Stimulated activated naive B cell treated with anti-CD40 and anti-IgM and Interleukin-4, amounts not matched to agents 10 μg/mL and 1 μg/mL and 100 μg/mL, for 72 hours (primary cell): ENCODE measurements at places on chromosomes 11 and 22.

GRCh38 chr11:78417175-78417887, at the start of gene GAB2:
GAB2 (minus strand) TSS chr11:78417820; CDS start chr11:78417720, 100 bp downstream.
- DNase-seq, result no peak

DNA sequence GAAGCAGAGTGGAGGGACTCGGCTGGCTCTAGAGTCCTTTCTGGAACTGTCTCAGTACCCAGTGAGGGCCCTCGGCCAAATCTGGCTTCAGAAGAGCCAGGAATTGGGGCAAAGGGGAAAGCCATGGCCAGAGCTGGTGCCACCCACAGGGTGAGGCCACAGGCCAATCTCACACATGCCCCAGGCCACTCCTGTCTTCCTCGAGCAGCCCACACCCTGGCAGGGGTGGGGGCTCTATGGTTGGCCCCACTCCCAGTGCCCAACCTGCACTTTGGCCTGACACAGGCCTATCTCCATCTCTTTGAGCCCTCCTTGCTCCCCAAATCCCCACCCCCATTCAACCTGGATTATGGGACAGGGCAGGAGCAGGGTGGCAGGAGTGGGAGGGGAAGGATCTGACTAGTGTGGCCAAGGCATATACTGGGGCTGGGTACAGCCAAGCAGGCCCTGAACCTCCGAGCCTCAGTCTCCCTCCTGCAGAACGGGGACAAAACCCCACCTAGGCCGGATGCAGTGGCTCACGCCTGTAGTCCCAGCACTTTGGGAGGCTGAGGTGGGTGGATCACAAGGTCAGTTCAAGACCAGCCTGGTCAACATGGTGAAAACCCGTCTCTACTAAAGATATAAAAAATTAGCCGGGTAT, 6.9 kb downstream of the TST start:
- DNase-seq, result no peak

DNA sequence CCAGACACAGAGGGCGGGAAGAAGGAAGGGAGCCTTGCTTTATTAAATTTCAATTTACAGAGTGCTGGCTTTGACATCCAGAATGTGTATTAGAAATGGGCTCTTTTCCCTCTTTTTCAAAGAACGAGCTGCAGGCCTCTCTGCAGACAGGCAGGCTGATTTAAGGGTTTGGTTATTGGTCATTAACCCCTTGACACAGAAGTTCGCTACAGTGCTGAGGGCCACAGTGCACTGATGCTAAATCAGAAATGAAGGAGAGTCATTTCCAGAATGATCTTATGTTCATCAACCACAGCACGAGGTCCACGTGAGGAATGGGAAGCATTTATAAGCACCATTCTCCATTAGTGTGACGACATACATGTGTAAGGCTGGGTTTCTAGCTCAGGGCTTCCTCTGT, 51.8 kb downstream of the CSNK2A3 start:
- DNase-seq, result no peak

DNA sequence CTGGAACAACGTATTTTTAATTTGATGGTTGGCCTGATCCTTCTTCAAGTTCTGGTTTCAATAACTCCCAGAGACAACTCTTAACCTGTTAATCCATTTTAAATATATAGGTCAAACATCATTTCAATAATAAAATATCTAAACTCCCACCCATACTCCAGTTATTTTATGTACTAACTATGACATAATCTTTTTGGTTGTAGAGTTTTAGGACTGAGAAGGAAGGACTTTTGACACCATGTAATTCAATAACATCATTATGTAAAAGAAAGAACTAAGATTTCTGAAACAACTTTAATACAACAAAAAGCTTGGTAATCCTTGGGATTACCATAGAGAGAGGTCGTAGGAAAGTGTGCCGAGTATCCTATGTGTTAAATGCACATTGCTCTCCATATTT, 31.5 kb downstream of the VSIG10L2 start:
- DNase-seq, result no peak

- no peak for DNase-seq
Measured at GRCh38 chr22:37369483-37369882, 57.8 kb downstream of the ELFN2 start.

GRCh38 chr22:29478326-29479276, 1.4 kb upstream of the NEFH start:
- DNase-seq, result no peak
